Fibroblast of lung (primary cell): ENCODE measurements at places on chromosomes 6 and 20. TPM values are rescaled to one million over a fixed set of nuclear protein-coding genes. Genes with fewer than 3 reads are reported as not detected.

GRCh38 chr6:33426590-33427511 lies 7.0 kb downstream of the SYNGAP1 start:
- no peak for DNase-seq

- DNase-seq, result no peak
These were observed 58.7 kb downstream of the BCKDHB start for GRCh38 chr6:80165143-80165542.

DNA sequence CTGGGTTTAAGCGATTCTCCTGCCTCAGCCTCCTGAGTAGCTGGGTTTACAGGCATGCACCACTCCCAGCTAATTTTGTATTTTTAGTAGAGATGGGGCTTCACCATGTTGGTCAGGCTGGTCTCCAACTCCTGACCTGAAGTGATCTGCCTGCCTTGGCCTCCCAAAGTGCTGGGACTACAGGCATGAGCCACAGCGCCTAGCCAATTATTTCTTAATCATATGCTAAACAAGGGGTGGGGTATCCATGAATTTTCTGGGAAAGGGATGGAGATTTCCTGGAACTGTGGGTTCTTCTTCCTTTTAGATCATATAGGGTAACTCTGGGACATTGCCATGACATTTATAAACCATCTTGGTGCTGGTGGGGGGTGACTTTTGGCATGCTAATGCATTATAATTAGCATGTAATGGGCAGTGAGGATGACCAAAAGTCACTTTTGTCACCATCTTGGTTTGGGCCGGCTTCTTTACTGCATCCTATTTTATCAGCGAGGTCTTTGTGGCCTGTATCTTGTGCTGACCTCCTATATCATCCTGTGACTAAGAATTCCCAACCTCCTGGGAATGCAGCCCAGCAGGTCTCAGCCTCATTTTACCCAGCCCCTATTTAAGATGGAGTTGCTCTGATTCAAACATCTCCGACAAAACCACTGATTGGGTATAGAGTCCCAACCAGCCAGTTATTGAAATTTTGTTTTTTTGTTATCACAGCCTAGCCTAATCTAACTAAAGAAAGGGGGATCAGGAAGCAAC lies 29.9 kb upstream of the DDR1 start:
- DNase-seq, result no peak

GRCh38 chr6:85677234-85677956 lies 34.7 kb upstream of the SYNCRIP start:
- DNase-seq, result no peak

Gene RAET1L
- total RNA-seq, result not detected in 2 replicates
